ENCODE measurements at places on chromosomes 5 and 9.

GRCh38 chr5:173768891-173769290, 119.3 kb upstream of the CPEB4 start:
- DNase-seq: no peak

DNA sequence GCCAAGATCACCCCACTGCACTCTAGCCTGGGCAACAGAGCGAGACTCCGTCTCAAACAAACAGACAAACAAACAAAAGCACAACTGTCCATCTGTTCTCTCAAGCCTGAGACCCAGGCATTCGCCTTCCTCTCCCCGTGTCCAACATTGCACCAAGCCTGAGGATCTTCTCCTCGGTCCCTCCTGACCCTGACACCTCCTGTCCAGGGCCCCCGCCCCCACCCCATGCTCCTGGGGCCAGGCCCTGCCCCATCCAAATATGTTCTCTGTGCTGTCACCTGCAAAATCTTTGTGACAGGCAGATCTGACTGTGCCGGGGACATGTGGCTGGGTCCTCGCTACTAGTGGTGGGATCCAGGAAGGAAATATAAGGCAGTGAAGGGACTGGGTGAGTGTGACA, 33.4 kb upstream of the UNC5A start:
- no peak for DNase-seq

DNA sequence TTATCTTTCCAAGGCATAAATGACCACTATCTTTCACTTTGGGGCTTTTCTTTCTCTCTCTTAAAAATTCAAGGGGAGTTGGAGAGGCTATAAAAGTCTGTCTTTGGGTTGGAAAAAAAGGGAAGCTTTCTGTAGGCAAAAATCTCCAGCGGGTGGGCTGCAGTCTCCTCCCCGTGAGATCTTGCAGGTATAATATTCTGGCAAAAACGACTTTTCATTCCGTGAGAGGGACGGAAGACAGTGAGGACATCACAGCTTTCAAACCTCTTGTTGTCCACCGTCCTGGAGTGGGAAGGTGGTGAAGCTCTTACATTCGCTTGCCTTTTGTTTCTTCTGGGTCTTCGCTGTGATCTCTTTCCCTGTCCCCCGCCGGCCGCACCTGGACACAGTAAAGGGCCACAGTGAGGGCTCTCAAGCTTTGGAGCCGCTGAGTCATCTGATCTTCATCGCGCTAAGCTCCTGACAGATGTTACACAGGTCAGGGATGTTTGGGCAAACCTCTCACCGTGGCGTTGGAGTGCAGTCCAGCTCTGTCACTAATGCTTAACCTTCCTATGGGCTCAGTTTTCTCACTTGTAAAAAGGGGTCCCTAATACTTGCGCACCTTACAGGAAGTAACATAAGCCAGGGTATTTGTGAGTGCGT, 61.9 kb upstream of the MEGF10 start:
- no peak for DNase-seq

DNA sequence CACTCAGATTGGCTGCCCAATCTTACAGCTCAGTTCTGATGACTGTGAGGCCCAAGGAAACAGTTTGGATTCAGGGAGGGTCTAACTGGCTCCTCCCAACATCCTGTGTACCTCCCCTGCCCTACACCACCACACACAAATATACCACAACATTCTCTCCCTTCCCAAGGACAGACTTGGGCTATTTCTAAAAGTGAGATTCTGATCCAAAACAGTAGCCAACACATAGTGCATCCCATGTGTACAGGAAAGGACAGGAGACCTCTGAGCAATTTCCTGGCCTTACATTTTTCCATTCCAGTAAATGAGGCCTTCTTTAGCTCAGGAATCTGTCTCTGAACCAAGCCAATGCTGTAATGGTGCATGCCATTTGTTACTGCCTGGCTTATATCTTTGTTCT, 20.8 kb downstream of the ZNF366 start:
- no peak for DNase-seq

GRCh38 chr9:116087246-116087645, 66.3 kb upstream of the PAPPA start:
- no peak for DNase-seq

DNA sequence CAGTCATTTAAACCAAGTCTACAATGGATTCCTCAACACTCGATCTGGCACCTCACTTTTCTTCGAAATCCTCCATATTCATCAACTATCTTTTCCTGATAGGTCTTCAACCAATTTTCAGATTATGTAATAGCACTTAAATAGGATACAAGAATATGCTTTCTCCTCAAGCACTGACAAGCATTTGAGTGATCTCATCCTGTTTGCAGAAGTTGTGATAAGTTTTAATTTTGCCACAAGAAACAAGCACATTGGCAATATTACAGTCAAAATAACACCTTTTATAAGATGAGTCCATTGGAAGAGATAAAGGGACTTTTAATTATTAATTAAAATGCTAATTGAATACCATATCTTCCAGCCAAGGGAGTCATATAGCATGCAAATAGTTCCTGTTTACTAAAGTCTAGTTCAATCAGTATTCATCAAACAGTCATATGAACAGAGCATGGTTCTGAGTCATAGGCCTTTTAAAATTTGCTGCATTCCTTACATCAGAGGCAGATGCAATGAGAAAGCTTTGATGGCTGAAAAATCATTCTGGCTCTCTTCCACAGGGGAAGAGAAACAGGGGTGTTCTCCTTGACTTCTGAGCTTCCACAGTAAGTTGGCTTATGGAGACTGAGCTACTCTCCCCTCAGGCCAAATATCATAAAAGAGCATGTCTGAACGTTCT, 32.7 kb upstream of the ZCCHC9 start:
- DNase-seq: no peak

DNA sequence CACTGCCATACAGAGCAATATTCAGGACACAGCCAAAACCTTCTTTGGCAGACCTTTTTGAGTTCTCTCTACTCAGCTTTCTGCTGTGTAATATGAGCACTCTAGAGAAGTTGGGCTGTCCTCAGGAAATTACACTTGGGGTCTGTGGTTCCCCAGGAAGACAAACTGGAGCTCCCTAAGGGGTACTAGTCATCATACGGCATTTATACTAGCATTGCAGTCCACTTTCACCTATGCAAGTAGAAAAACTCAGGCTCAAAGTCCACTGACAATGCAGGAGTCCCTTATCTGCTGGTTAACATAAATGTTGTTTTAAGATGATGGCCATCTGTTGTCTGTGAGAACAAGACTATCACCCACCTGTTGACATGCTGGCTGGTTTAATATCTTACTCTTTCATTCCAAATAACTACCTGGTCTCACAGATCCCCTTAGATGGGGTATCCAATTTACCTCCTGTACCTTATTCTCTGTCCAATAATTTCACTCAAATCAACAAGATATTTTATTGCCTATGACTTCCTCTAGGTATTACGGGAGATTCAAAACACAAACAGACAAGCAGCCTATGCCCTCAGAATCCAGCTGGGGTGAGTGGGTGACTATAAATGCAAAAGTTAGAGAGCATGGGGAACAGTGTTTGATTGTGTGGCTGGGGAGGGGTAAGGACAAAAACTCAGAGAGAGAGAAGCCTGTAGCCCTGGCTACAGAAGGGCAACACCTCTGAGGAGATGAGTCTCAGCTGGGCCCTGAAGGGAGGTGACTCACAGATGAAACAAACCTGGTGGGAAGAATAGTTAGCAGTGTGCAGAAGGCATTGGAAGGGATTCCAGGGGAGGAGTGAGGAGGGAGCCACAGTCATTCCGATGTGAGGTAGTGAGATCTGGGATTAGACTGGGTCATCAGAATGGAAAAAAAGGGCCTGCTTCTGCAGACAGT, 10.2 kb downstream of the DOCK8 start:
- DNase-seq: no peak

DNA sequence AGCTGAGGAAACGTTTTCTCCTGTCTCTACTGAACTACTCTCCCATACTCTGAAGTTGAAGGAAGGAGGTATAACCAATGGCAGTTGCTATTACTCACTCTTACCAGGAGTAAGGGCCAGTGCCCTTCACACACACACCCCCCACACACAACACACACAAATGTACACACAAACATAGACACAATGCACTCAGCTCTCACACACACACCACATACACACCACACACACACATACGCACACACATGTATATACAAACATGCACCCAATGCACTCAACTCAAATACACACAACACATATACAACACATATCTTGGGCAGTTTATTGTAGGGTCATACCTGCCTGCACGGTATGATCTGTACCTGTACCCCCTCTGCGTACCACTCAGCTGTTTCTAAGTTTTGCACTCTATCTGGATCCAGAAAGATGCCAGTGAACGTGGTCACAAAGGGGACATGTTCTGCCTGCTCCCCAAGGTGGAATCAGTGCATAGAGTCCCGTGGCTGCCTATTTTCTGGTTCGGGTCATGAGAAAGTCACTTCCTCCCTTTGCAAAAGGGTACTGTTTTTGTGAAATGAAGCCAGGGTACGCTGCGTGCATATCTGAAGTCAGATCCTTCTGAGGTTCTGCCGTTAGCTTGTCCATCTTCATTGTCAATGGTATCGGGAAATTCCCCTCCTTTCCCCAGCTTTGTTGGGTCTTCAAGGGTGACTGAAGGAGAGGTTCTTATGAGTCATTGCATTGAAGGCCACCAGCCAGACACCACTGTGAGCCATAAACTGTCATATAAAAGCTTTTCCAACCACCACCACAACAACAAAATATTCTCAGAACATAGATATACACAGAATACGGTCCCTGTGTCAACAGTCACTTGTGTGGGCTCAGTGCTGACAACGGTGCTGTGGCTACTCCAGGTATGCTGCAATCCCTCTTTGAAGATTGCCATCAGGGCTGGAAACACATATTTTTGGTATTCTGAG, 131.9 kb downstream of the UGCG start:
- DNase-seq: no peak

DNA sequence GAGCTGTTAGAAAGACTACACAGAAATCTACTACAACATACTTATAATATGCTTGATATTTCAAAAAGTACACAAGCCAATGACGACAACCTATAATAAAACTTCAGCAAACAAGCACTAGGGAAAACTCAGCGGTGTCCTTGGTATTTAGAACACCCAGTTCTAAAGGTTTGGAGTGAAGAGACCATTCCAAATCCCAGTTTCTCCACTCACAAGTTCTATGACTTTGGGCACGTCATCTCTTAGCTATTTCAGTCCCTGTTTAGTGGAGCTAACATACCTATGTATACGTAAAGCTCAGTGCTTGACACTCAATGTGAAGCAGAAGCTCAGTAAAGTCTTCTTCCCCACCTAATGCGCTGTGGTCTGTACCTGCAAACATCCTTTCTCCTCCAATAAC, 52.8 kb downstream of the MLLT3 start:
- DNase-seq: no peak

DNA sequence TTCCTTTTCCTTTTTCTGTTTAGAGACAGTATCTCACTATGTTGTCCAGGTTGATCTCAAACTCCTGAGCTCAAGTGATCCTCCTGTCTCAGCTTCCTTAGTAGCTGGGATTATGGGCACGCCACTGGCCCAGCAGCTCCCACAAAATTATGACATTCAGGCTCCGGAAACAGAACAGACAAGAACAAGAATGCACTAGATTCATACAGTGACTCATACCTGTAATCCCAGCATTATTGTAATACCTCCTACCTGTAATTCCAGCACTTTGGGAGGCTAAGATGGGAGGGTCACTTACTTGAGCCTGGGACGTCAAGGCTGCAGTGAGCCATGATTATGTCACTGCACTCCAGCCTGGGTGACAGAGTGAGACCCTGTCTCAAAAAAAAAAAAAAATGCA, 26.7 kb upstream of the B4GALT1 start:
- no peak for DNase-seq

- DNase-seq: no peak
Measured at GRCh38 chr5:130135506-130135905, 231.2 kb downstream of the CHSY3 start.

DNA sequence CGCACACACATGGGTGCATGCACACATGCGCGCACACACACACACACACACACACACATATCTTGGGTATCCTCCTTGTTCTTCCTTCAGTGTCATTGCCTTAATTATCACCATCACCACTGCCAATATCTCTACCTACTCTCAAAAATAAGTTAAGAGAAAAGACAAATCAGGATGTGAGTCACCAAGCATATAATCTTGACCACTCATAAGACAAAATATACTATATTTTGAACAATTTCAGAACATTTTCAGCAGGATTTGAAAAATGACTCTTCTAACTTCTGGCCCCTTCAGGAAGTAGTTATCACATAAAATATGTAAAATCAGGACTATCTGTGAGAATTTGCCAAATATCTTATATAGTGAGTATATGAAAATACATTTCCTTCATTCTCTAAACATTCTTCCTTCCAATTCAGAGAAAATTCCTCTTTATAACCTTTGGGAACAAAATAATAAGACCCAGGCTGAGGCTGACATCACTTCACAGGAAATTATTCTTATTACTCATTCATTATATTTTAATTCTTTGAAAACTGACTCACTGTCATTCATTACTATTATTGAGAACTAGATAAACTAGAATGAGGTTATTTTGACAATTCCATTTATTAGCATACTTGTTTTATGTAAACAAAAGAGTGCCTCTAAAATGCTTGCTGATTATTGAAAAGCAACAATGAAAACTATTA, 772.0 kb upstream of the ACO1 start:
- no peak for DNase-seq

- DNase-seq: no peak
Measured at GRCh38 chr5:17178373-17178675, 39.1 kb upstream of the BASP1 start.

DNA sequence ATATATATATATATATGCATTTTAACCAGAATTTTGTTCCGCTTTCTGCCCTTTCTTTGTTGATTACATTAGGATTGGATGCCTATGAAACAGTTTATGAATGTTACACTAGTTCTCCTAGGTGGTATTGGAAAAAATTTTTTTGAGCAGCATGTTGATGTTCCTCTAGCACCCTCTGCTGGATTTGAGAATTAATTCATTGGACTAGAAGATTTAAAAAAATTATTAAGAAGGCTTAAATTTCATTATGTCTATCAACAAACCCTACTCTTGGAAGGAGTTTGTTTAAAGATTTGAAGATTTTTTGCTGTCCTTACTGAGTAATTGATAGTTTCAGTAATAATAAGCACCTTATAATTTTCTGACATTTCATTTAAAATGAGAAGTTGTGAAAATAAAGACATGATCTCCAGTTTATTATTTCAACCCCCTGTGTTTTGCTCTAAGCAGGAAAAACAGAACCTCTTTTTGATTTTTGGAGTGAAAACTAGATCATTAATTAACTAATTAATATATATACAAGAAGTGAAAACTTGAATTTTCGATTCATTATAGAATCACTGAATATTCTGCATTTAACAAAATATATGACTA, 89.6 kb downstream of the CCDC171 start:
- DNase-seq: no peak

DNA sequence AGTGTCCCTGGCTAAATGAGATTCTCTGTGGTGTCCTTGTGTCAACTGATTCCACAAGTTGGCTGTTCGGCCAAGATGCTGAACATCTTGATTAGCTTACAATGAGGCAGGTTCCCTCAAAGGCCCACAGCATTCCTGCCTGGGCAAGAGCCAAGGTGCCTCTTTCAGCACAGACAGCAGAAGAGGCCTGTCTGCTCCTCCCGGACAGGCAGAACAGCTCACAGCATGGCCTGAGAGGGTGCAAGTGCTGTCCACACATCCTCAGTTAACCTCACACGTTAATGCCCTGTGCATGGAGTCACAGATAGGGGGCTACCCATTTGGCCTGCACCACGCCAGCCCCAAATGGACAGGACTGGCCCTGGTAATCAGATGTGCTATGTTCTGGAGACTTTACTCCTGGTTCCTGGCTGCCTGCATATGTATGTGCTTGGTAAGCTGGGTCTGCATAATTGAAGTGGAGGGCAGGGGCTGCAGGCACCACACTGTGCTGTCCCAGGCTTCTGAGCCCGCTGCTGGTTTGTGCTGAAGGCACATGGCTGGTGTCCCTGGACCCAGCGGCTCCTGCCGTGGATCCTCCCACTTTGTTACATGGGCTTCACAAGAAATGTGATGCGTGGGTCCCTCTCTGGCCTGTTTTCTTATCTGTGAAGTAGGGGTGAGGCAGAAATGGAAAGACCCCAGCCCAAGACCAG, 8.9 kb downstream of the CSF2 start:
- no peak for DNase-seq
